GM10248 (cell line): ENCODE measurements at places on chromosomes 7 and 10.

- no peak for DNase-seq
Measured at GRCh38 chr7:93563584-93563983, 10.9 kb downstream of the CALCR start.

DNA sequence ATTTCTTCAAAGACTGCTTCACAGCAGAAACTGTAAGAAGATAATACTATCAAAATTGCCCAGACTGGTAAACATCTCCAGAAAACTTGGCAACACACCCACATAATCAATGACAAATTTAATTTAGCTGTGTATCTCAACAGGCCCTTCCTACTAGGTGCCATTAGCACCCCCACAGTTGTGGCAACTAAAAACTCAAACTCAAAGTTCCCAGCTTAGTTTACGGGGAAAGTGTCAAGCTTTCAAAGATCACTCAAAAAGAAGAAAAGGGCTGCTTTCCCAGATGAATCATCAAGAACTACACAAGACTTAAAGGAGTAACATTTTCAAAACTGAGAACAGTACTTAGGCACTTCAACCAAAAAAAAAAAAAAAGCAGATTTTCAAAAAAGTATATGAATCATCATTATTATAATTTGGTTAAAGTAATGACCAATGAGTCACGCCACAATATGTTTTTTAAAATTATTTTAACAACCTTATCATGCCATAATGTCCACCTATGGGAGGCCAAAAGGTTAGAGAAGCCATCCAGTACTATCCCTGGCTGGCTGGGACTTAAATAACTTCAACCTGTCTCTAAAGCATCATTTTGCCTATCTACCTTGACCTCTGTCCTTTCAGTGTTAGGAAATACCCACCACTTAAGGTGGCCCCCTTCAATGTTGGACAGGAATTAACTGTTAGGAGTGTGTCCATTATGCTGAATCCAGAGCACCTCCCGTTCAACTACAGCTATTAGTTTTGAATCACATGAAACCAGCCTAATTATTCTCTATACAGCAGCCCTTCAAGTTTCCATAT is 90.8 kb downstream of the ZFAND4 start:
- no peak for DNase-seq

DNA sequence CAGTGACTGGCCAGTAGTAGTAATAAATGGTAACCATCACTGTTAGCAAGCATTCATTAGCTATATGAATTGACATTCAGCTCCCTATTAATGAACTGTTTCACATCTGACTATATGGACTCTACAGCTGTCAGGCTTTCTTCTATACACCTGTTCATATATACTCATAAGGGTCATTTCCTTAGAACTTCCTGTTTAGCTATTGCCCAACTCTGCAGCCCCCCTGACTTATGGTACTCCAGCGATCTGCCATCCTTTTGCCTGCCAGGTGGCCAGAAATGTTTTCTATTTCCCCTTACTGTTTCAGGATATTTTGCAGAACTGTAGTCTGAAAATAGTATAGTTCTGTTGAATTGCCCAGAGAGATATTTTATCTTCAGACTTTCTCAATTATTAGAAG is 56.6 kb downstream of the TASOR2 start:
- no peak for DNase-seq

- DNase-seq: no peak
Measured at GRCh38 chr10:44799966-44800365, 111.2 kb upstream of the TMEM72 start.

- no peak for DNase-seq
Measured at GRCh38 chr10:68155615-68156210, 46.4 kb downstream of the MYPN start.

- DNase-seq: peak; percentile 43
Measured at GRCh38 chr10:74750848-74751274, 75.5 kb upstream of the KAT6B start.
